BJ (cell line): ENCODE measurements at places on chromosomes 7 and 10. TPM values are rescaled to one million over a fixed set of nuclear protein-coding genes. Genes with fewer than 3 reads are reported as not detected.

- DNase-seq: peak; percentile 6
Observed at GRCh38 chr10:74799721-74800221, 26.6 kb upstream of the KAT6B start.

DNA sequence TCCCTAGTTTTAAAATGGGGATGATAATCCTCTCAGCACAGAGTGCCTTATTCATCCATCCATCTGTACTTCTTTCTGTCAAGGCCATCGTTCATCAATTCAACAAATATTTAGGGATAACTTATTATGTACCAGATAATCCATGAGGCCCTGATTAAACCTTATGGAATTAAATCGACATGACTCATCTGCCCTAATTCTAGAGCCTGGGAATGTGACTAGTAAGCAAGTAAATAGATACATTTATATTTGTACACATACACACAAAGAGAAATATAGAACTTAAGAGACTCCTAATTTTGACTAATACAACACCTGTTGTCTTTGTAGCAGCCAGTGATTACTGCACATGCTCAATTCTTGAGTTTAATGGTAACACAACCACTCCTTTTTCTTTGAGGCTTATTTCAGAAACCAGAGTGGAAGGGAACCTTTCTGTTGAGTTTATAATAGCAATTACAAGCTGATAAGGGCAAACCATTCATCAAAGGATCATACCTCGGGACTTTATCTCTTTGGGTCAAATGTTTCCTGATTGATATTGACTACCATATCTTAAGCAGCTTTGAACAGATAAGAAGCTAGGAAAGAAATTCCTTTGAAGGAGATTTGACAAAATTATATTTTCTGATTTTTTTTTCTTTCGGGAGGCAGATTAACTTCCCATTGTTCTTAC, 122.7 kb downstream of the ARID5B start:
- no peak for DNase-seq

- no peak for DNase-seq
Observed at GRCh38 chr10:119198438-119198837, 8.9 kb upstream of the GRK5 start.

TSPAN15 gene
- polyA plus RNA-seq: 0.94 and 1.2 TPM in 2 replicates

GRCh38 chr7:127907110-127908040, 123.9 kb downstream of the LRRC4 start:
- no peak for DNase-seq

DNA sequence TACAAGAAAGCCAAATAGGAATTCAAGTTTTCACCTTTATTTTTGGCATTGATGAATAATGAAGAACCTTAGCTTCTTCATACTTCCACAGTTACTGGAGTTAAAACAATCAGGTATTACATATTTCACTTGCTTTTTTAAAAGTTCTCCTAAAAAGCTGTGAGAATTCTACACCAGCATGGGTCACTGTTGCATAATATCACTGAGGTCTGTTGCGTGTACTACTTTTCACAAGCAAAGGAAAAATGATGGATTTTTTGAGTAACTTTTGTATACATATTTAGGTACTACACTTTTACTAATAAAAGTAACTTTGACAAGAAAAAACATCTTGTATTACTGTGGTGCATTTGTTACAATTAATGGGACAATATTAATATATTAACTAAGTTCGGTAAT, 15.2 kb downstream of the FAM24B start:
- no peak for DNase-seq

SFMBT2 gene
- polyA plus RNA-seq: 0.06 TPM in 2 replicates
